Thoracic aorta (tissue), 2 donors: ENCODE measurements at places on chromosomes 4 and X. TPM values are rescaled to one million over a fixed set of nuclear protein-coding genes. Genes with fewer than 3 reads are reported as not detected.

The HSFX1 gene
- total RNA-seq, result 0.54 TPM

- no peak for DNase-seq
Measured at GRCh38 chr4:2768921-2769336, 12.8 kb upstream of the TNIP2 start.

DNA sequence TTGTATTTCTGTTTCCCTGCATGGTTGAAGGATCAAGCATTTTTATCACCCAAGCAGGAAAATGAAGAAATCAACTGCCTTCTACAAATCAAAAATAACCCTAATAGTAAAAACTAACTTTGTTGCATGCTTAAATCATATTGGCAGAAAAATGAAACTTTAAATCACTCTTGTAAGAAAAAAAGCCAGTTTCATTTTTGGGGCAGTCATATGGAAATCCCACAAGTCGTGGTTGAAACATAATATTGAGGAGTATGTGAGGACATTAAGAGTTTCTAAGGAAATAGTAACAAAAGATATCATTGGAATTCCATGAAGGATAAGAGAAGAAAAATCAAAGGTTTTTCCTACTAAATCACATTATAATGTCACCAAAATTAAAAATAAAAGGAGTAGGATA lies 8.4 kb downstream of the TEC start:
- no peak for DNase-seq

GRCh38 chr4:96186593-96186992 lies 346.7 kb downstream of the PDHA2 start:
- DNase-seq, result no peak

DNA sequence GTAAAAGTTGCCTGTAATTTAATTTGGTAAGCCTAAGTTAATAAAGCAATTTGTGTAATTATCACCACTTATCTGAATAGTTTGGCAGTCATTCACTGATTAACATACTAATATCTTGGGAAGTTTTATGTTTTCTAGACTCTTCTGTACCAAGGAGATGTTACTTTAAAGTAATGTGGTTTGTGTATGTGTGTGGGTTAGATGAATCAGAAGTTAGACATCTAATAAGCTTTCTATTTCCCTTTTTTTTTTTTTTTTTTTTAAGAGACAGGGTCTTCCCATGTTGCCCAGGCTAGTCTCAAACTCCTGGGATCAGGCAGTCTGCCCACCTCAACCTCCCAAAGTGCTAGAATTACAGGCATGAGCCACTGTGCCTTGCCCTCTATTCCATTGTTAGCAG lies 5.3 kb downstream of the SLAIN2 start:
- DNase-seq, result no peak

The GPR143 gene
- not detected for total RNA-seq

- no peak for DNase-seq
Measured at GRCh38 chr4:178784491-178784890, 1342.3 kb upstream of the AGA start.

DNA sequence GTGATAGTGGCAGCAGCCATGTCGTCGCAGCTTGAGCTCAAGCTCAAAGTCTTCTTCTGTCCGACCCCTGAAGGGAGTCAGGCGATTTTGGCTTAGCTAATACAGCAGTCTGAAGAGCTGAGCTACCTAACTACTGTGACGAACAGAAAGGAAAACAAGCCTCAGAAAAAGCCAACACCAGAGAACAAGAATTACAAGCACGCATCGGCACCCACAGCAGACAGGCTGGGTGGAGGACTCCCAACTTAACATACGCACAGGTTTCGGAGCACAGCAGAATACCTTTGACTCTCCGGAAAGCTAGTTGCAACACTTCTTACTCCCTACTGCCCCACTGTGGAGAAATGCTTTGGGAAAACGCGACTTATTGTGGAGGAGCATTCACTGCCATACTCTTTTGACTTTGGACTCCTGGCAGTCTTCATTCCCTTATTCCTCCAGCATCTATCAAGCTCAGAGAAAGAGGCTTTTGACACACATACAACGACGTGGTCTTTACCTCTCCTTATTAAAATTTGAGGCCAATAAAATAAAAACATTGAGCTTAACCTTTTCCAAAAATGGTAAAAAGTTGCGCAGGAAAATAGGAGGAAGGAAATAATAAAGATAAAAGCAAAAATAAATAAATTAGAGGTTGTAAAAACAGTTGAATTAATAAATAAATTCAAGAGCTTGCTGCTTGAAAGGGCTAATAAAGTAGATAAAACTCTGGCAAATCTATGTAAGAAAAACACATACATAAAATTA lies 41.3 kb upstream of the GPC3 start:
- no peak for DNase-seq

GRCh38 chrX:139058831-139059495 lies 347.4 kb upstream of the FGF13 start:
- DNase-seq, result no peak

The TMEM31 gene
- not detected for total RNA-seq

DNA sequence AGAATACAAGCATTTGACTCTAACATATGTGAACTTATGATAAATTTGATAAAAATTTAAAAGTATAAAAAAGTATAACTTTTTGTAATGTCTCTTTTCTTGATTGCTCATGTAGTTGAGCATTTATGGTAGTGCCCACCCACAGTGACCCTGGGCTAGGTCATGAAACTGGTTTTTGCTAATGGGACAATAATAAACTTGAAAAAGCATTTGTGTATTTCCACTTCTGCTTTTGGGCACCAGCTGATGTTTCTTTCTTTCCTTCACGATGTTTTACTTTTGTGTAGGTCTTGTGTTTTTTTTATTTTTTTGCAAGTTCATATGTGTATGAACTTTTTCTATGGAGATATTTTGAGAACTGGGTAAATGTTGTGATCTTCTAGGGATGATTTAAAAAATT lies 313.1 kb downstream of the CBLL2 start:
- DNase-seq, result no peak

GRCh38 chrX:154793084-154793795 lies 12.0 kb downstream of the MPP1 start:
- DNase-seq, result no peak

GRCh38 chr4:150117629-150118028 lies 39.4 kb downstream of the DCLK2 start:
- DNase-seq, result no peak

DNA sequence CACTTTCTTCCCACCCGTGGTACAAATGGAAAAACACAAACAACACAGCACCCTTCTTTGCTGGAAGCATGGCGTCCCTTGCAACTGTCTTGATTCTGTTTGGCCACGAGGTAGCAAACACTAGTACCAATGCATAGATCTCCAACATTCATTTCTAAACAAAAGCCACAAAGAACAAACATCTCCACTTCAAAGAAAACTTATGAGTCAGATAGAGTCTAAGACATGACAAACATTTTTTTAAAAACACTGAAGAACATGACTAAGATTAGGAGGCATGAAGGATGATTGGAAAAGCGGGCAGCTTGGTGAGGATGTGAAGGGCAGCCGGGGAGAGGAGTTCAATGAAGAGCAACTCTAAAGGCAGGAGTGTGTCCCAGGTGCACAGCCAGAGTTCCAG lies 197.6 kb upstream of the FAM9B start:
- DNase-seq, result no peak

- DNase-seq, result no peak
Measured at GRCh38 chr4:147714575-147715401, 17.1 kb upstream of the ARHGAP10 start.
